ENCODE measurements at places on chromosomes 6 and 20.

DNA sequence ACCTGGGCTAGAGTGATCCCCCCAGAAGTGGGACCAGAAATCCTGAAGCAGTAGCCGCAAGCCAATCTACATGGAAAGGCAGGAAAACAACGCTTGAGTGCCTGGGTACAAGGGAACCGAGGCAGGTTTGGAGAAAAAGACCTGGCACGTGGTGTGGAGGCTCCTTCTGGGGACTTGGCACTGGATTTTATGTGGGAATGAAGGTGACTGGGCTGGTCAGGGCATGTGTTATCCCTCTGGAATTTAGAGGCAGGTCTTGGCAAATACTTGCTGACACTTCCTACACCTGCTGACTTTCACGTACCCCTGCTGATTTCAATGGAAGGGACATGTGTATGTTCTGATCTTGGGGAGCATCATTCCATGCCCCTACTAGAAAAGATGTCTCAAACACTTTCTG is 25.0 kb upstream of the FAM217A start:
- no peak for DNase-seq

DNA sequence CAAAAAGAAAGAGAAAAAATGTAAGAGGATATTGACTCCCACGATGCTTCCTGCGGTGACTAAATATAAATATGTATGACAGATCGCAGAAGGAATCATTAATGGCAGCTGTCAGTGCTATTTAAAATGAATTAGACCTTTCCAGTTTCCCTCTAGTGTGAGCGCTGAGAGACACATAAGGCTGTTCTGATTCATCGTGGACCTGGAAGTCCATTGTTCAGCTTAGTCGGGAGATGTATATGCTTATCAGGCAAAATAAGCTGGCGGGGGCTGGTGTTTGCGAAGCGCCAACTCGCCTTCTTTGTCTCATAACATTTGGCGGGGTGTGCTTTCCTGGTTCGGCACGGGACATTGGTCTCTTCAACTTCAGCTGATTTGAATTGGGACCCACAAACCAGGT is 95.4 kb downstream of the CDH4 start:
- DNase-seq: no peak

DNA sequence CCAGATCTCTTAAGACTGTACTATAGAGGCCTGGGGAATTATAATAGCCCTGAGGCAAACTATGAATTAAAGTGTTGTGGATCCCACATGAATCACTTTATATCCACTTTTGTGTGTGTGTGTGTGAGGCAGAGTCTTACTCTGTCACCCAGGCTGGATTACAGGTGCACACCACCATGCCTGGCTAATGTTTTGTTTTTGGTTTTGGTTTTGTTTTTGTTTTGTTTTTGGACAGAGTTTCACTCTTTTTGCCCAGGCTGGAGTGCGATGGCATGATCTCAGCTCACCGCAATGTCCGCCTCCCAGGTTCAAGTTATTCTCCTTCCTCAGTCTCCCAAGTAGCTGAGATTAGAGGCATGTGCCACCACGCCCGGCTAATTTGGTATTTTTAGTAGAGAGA is 32.2 kb upstream of the MICB start:
- no peak for DNase-seq

- DNase-seq: no peak
Measured at GRCh38 chr6:74715355-74716085, 490.3 kb downstream of the COL12A1 start.
